Left lung (tissue), 14 donors: ENCODE measurements at places on chromosomes 7 and 10. TPM values are rescaled to one million over a fixed set of nuclear protein-coding genes. Genes with fewer than 3 reads are reported as not detected.
A peak's percentile ranks its signal among the peaks of the same experiment; 100 is the strongest.

DNA sequence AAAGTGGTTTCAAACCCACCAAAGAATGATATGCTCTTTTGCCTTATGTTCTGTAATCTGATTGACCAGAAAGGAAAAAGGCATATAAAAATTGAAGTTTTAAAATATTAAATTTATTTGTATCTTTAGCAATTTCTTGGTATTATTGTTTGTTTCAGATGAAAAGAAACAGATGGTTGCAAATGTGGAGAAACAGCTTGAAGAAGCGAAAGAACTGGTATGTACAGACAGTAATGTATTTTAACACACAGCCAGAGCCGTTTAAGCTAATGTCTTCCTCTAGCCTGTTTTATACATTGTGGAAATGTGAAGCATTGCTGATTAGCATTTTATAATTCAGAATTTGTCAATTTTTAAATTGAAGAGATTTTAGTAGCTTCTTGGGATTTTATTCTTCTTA is 13.4 kb downstream of the VTI1A start:
- H3K4me3 ChIP-seq: no peak overlapping the region
- no peaks in the 10 kb centered on the region for H3K4me1 ChIP-seq
- H3K27ac ChIP-seq: no peak overlapping the region
- no peak for DNase-seq
- no peaks in the 10 kb centered on the region for H3K36me3 ChIP-seq

- H3K27ac ChIP-seq: no peak overlapping the region
- H3K4me1 ChIP-seq: no peaks in the 10 kb centered on the region
- H3K4me3 ChIP-seq: no peak overlapping the region
- H3K27me3 ChIP-seq: no peaks in the 10 kb centered on the region
These were observed 1071.1 kb downstream of the XPNPEP1 start for GRCh38 chr10:108852211-108852610.

- no peaks in the 10 kb centered on the region for H3K27me3 ChIP-seq
- no peak overlapping the region for H3K27ac ChIP-seq
- no peaks in the 10 kb centered on the region for H3K4me1 ChIP-seq
- DNase-seq: no peak
- no peak overlapping the region for H3K4me3 ChIP-seq
These were observed 87.8 kb upstream of the DKK1 start for GRCh38 chr10:52226197-52226847.

- peaks cover 13% of the 10 kb centered on the region for H3K4me1 ChIP-seq
- peak overlapping the region; percentile 77 for H3K27ac ChIP-seq
- H3K36me3 ChIP-seq: no peaks in the 10 kb centered on the region
These were observed 196.8 kb downstream of the RNLS start for GRCh38 chr10:88386204-88386788.

DNA sequence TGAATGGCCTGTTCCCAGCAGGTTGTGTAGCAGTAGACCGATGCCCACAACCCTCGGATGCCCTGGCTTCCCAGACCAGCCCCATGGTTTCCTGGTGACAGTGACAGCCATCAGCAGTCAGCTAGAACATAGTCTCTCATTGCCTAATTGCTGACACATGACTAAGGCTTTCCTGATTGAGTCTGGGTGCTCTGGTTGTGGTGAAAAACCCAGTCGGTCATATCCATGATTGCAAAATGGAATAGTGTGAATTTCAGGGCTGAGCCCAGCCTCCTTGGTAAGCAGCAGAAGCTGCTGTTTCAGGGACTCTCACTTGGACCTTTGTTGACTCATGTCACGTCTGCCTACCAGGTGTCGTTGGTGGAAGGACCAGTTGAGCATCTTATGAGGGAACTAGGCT is 36.6 kb downstream of the POR start:
- peaks cover 83% of the 10 kb centered on the region for H3K4me1 ChIP-seq
- no peaks in the 10 kb centered on the region for H3K27me3 ChIP-seq
- peak; percentile 85 for DNase-seq
- H3K36me3 ChIP-seq: peaks cover 34% of the 10 kb centered on the region
- H3K4me3 ChIP-seq: no peak overlapping the region
- peak overlapping the region; percentile 87 for H3K27ac ChIP-seq

- H3K4me1 ChIP-seq: no peaks in the 10 kb centered on the region
- no peaks in the 10 kb centered on the region for H3K27me3 ChIP-seq
These were observed 42.1 kb downstream of the TMEM178B start for GRCh38 chr7:141115965-141116364.

TMEM229A gene
- polyA plus RNA-seq: 1.2 TPM
